ENCODE measurements at places on chromosomes 7 and 10.

GRCh38 chr10:76454506-76455140 is 1023.2 kb downstream of the LRMDA start:
- DNase-seq, result no peak

GRCh38 chr7:134856091-134856490 is 76.7 kb downstream of the CALD1 start:
- DNase-seq, result no peak

DNA sequence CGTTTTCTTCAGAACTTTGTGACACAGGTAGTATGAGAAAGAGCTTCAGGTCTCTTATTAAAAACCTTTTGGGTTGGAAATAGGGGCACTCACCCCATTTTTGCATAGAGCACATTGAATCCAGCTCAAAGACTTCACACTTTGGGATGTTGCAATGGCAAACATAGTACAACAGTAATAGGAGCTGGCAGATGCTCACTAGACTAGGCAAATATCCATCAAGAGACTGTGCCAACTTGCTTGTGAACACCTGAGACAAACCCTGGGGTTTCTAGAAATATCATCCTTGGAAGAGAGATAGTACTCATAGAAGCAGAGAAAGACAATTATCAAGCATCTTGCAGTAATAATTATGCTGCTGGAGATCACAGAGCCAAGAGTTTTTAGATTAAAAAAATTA is 280.0 kb downstream of the CACNA2D1 start:
- DNase-seq, result no peak

DNA sequence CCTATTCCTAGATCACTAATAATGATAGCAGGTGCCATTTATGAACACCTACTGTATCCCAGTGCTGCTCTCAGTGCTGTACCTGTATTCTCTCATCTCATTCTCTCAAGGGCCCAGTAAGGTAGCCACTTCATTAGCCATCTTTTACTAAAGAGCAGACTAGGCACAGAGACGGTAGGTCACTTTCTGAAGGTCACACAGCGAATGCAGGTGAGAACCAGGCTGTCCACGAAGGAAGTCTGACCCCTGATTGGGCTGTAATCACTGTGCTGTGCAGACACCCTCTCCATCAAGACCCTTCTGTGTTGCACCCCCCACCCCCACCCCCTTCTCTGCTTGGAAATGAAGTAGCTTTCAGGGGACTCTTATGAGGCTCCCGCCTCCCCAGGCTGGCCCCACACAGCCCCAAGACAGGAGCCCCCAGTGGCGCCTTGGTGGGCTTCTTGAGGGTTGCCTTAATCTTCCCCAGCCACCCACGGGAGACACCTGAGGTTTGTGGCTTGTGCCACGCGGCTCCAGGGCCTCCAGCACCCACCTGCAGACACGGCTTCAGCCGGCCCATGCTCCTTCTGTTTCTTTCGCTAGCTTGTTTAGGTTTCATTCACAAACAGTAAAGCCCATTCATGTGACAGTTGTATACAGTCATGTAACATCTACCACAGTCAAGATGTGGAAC is 81.7 kb upstream of the FAM20C start:
- no peak for DNase-seq

GRCh38 chr7:44191171-44191570 is 1.9 kb upstream of the GCK start:
- no peak for DNase-seq

- DNase-seq, result no peak
Observed at GRCh38 chr7:12315049-12315448, 88.6 kb downstream of the VWDE start.

- DNase-seq, result no peak
Observed at GRCh38 chr7:15681186-15681585, 5.3 kb downstream of the MEOX2 start.

GRCh38 chr10:51879238-51879637 is 179.8 kb upstream of the CSTF2T start:
- DNase-seq, result no peak

GRCh38 chr7:137656850-137657232 is 189.9 kb downstream of the DGKI start:
- DNase-seq, result no peak

- DNase-seq, result no peak
Observed at GRCh38 chr10:106380706-106381105, 783.8 kb downstream of the SORCS1 start.

Data from hematopoietic multipotent progenitor cell treated with erythropoietin and hydrocortisone succinate and interleukin-3 and kit ligand, for 15 days (in vitro differentiated cells).